ENCODE measurements at places on chromosomes 3 and 15.

DNA sequence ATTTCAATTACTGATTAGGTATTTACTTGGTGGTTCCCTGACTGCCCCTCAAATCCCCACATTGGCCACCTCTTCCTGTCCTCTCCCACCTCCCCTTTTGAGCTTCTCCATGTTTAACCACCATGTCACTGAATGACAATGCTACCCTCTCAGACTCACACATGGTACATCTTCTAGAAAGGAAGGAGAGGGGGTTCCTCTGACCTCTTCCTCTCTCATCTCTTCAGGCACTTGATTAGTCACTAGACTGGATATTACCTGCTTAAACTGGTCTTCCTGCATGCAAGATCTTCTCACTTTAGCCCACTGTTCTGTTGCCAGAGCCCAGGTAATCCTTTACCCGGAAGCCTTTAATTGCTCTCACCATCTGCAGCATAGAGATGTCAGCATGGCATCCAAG is 64.9 kb downstream of the DIPK2A start:
- no peak for DNase-seq

DNA sequence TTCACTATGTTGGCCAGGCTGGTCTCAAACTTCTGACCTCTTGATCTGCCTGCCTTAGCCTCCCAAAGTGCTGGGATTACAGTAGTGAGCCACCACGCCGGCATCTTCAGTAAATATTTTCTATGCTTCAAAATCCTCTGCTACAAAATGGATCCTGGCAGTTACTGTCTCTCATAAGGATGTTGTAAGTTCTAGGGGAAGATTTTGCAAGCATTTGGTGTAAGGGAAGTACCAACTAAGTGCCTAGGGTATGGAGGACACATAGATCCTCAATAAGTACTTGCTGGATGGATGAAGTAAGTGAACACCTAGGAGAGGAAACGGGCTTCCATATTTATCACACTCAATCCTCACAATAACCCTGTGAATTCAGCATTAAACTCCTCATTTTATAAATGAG is 6.6 kb downstream of the TM4SF4 start:
- DNase-seq = no peak

DNA sequence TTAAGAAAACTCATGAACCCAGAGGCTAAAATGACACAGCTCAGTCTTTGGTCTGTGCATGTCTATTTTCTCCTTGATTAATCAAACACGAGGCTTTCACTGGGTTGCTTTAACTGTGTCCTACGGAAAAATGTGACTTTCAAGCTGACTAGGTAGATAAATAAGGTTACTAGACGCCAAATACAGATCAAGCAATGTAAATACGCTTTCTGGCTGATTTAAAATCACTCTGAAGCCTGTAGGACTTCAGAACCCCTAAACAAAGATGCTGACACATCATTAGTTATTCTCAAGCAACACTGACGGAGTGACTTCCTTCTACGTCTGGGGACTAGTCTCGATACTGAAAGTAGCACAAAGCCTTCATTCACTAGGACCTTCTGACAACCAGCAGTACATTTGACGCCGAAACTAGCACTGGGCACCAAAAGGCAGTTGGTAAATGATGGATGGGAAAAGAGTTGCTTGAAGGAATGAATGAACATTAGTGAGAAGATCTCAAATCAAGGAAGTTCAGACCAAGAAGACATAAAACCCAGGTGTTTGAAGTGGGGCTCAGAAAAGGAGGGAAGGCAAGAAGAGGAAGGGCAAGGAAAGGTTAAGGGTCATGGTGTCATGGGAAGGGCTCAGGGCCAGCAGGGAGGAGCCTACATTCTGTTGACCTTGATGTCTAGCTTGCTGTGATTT is 67.1 kb upstream of the CDV3 start:
- no peak for DNase-seq

- no peak for DNase-seq
Observed at GRCh38 chr3:180320631-180321030, 281.3 kb upstream of the TTC14 start.

GRCh38 chr3:183443395-183444385 is 15.3 kb upstream of the MCF2L2 start:
- DNase-seq = no peak

GRCh38 chr3:43286841-43287499 is 630 bp downstream of the SNRK start:
- DNase-seq = no peak

DNA sequence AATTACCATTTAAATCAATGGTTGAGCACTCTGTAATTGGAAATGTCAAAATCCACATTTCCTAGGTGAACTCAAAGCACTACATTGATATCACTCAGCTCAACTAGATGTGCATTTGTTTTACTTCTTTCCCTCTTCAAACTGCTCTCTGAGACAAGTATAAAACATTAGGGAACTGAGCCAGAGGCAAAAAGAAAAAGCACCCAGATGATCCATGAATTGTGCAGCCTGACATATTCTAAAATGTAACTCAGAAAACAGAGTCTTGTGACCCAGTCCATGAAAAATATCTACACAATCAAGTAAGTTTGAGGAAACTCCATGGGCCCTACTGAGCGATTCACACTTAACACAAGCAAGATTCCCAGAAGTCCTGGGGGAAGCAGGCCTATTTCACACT is 9.8 kb downstream of the SRGAP3 start:
- no peak for DNase-seq

DNA sequence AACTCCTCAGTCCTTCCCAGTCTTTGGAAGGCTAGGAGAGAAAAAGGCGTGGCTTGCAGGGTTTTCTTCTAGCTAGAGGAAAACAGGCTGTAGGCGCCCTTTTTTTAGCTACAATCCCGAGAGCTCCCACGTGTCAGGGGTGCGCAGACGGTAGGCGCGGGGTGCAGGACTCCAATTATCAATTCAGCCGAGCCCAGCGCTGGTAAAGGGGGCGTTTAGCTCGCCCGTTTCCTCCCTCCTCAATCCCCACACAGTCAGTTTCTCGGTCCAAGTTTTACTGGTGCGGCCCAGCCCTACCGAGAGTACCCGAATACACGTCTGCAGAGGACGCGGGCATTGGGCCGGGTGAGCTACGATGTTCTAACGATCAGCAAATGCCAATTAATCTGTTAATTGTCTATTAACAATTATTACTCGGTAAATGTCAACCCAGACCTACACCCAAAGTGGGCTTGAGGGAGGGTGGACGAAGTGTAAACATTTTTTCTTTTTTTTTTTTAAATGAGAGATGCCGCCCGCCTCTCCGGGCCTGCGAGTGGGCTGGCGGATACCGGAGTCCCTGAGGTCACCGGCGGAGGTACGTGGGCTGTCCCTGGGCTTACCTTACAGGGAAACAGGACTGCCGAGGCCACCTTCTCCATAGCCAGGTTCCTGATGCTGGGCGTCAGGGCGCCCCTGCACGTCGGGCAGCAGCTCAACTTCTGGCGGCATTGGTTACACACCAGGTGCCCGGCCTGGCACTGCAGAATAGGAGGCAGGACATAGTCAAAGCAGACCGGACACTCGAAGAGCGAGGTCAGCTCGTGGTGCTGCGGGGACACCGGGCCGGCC is 923 bp downstream of the SIAH2 start:
- peak; percentile 17 for DNase-seq

DNA sequence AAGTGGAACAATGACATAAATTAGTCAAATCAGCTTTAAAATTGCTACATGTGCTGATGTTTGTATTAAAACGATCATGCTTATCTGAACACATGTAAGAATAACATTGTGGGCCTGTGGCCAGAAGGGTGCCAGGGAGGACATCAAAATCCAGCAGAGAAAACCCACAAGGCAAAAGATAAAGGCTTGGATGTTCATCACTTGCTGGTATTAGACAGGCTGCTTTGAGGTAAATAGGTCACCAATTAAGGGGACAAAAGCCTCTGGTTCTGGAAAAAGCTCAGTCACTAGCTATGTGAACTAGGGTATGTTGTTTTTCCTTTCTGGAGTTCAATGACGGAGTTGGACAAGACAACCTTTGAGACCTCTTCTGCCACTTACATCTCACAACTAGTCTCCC is 74.4 kb upstream of the TMEM108 start:
- DNase-seq = no peak

DNA sequence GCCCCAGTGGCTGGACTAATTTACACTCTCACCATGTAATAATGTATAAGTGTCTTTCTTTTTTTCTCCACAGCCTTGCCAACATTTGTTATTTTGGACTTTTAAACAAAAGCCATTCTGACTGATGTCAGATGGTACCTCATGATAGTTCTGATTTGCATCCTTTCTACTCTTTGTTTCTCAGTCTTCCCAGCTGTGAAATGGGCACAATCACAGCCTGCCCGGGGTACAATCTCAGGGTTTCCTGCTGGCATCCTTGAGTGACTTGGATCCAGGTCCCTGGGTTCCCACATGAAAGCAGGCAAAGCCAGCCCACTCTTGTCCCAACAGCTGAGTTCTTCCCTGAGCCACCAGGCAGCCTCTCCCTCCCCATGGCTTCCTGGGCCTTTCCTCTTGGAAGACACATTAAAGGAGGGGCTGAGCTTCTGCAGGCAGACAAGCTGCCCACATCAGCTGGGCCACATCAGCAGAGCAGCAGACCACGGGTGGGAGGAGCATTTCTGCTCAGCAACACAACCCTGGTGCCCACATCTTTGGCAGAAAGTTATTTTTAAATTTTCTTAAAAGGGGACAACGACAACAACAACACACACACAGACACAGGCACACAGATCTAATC is 82.0 kb downstream of the MYLK start:
- DNase-seq = no peak

DNA sequence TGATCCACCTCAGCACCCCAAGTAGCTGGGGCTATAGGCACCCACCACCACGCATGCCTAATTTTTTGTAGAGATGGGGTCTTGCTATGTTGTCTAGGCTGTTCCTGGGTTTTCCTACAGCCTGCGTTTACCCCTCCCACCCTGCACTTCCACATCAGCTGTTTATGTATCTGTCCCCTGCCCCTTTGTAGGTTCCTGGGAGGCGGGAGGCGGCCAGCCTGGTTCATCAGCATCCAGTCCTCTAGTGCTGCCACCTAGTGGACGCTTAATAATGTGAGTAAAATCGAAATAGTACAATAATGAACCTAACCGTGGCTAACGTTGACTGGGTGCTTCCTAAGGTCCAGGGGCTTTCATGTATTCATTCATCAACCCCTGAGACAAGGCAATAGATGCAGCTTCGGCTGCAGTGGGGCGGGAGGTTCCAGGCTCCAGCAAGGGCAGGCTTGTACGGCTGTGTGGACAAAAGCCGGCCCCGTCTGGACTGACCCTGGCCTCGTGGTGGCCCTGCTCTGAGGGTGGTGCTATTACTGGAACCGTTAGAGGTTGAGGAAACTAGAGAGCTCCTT is 1.2 kb upstream of the LCTL start:
- peak; percentile 33 for DNase-seq

GRCh38 chr3:127419641-127420553 is 132.1 kb upstream of the PRR20G start:
- no peak for DNase-seq
